ENCODE measurements at places on chromosomes 4 and X.
A peak's percentile ranks its signal among the peaks of the same experiment; 100 is the strongest.

- DNase-seq: no peak
Measured at GRCh38 chr4:43410636-43411035, 518.1 kb downstream of the GRXCR1 start.

DNA sequence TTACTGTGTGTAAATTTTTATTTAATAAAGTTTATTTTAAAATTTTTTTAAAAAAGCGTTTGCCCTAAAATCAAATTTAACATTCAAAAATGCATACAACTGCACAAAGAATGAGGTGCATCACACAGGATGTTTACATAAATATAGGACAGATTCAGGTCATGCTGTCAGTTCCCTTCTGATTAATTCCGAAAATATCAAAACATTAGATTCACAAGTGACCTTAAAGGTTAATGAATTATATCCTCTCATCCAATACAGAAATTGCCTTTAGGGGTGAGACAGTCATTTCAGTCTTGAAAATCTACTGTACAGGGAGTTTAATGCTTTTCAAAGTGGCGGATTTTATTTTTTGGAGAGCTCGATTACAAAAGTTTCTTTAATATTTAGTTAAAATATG lies 208.7 kb upstream of the FTHL17 start:
- DNase-seq: no peak

DNA sequence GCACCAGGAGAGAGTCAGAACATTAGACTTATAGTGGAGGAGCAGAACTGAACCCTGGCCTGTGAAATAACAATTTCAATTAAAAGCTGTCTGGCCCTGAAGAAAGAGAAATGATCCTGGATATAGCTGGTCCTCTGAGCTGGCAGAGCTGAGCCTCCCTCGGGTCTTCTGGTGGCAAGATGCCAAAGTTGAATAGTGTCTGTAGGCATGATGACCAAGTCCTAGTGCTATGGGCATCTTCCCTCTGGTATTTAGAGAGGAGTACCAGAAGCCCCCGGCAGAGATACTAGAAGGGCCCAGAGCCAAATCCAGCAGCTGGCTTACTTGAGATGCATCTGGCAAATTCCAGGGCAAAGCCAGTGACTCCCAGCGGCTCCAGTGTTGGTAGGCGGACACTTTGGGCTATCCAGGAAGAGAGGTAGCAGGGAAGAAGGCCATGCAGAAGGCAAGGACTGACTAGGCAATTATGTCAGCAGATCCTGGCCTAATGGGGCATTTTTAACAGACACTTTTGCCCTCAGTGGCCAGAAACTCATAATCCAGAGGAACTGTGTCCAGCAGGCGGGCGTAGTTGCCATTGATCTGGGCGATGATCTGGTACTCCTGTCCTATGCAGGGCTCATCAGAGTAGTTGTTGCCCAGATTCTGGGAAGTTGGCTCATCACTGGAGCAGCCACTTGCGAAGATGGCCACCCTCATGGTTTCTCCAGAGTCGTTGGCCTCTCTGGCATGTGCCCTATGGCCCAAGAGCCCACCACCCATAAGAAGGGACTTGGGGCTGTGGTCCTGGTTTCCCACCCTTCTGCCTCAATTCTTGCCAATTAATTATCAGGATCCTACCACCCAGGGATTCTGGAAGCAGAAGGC lies 17.9 kb downstream of the VSIG4 start:
- peak; percentile 74 for DNase-seq

DNA sequence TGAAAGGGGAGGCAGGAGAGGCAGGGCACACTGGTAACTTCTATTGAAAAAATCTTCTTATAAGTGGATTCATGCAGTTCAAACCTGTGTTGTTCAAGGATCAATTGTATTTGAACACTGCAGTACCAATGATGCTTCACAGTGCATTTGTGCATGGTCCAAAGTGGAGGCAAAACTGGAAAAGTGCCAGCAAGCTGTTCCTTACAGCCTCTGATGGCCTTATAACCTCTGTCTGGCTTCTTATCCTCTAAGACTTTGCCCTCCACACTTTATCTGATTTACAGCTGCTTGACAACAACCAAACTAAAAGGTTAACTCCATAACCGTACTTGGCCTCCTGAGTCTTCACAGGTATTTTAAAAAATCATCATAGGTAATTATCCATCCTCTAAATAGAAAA lies 40.4 kb downstream of the MAGEB17 start:
- DNase-seq: no peak

DNA sequence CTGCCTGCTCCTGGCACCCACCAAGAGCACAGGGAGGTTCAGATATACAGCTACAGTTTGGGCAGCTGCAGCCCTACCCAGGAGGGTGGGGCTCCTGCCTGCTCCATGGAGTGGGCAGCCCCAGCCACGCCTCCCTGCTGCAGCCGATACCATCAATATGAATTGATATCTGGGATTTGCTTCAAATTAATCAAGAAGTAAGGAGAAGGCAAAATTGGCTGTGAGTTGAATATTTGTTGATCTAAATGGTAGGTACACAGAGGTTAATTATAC lies 31.2 kb upstream of the ZNF280C start:
- DNase-seq: no peak

DNA sequence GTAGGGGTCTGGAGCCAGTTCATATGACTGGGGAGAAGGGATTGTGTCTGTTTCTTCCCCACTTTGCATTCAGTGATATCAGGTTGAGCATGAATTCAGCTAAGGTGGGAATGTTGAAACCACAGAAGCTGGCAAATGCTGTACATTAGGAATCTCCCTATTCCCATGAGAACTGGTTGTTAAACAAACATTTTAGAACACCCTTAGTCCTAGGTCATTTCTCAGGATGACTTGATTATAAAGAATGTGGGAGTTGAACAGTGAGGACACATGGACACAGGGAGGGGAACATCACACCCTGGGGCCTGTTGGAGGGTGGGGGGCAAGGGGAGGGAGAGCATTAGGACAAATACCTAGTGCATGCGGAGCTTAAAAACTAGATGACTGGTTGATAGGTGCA lies 62.6 kb upstream of the LIMCH1 start:
- DNase-seq: no peak

GRCh38 chr4:188854436-188854835 lies 715.2 kb downstream of the TRIML1 start:
- DNase-seq: no peak

DNA sequence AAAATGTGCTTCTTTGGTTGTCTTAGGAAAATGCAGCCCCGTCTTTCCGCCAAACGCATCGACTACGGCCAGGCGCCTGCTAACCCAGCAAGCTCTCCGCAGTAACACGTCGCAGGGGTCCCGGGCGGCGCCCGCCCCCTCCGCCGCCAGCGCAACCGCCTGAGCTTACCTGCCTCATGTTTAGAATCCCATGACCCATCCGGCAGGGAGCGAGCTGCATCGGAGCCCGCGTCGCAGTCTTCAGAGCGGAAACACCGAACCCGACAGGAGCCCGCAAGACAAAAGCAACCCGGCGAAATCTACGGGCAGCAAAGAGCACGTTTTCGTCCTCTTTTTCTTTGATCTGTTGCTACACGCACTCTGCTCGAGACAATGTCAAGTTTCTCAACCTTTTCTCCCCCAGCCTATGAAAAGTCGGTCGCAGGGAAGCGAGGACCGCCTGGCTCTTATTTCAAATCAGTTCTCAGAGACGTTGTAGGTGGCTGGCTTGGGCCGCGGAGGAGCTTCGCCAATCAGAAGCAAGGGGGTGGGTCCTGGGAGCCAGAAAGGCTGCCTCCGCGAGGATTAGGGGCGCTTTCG lies at the start of gene MID1:
Gene MID1, minus strand, starts transcription at position 465 of the 579 bp plus-strand sequence. CDS start 53,038 bp downstream, outside the sequence.
- DNase-seq: no peak

- DNase-seq: no peak
Measured at GRCh38 chr4:108889696-108890483, 127.0 kb upstream of the ETNPPL start.

DNA sequence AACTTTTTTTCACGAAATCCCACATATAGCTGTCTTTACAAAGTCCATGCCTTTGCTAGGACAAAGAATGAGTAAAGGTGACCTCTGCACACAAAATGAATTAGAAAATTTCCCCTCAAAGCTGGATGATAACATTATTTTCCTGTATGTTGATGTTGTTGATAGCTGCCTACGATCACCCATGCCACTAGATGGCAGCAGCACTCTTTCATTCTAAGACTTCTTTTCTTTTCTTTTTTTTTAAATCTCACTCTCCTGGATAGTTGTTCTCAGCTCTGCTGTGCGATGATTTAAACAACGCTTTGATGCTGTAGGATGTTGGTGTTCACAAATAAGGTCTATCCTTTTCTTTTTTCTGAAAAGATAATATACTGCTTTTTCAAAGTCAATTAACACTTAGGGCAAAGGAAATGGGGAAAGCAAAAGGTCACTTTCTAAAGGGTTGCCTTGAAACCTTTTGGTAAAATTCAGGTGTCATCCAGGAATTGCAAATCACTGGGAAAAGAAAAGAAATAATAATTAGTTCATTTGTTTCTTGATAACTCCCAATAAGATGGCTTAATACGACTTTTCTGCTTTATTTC lies 266.8 kb downstream of the C4orf33 start:
- peak; percentile 44 for DNase-seq

DNA sequence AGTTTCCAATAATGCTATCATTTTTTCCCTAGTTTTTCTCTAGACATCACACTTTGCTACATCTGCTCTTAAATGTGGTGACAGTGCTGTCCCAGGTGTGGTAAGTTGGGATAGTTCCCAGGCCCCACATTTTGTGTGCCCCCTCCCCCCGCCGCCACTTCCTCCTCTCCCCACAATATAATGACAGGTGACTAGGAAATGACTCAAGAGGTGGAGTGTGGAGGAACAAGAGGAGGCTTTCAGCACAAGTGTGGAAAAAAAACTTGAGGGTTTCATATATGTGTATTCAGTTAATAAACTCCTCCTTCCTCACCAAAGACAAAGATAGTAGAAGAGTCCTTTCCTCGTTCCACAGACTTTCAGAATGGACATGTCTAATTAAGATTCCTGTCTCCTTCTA lies 18.3 kb upstream of the IL21 start:
- no peak for DNase-seq

DNA sequence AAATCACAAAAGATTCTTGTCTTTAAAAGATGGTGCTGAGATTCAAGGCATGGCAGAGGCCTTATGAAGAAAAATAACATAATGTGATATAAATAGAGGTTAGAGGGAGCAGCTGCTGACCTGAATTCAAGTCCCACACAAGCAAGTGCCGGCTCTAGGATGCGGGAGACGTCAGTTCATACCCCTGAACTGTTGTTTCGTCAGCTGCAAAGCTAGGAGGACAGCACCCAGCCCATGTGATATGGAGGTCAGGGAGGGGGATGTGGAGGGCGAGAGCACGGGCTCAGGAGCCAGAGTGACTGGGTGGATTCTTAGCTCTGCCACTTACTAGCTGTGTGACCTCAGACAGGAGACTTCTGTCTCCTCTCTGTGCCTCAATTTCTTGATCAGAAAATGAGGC lies 77.9 kb downstream of the JAKMIP1 start:
- no peak for DNase-seq

DNA sequence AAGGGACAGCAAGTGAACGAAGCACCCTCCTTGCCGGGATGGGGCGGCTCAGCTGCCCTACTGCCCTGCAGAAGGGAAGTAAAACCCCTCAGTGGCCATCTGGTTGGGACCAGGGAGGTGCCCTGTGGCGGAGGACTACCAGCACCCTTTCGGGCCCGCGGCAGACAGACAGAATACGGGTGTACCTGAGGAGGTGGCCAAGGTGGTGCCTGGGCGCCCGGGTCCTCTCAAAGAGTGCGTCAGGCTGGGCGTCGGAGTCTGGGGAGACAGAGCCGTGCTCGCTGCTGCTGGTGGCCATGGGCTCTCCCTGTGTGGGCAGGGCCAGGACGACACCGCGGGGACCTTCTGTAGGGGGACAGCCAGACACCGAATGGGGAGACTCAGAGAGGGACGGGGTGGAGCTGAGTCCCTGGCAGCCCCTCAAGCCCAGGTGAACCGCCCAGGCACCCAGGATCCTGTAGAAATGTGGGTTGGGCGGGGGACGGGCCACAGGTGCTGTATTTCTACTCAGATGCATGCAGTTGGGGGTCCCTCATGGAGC lies 29.7 kb downstream of the PDHA1 start:
- no peak for DNase-seq

GRCh38 chr4:78602334-78602733 lies 50.8 kb downstream of the ANXA3 start:
- no peak for DNase-seq

GRCh38 chr4:86594559-86595425 lies 677 bp downstream of the PTPN13 start:
- DNase-seq: no peak

- peak; percentile 63 for DNase-seq
Measured at GRCh38 chr4:1579901-1580691, 104.0 kb downstream of the FAM53A start.

DNA sequence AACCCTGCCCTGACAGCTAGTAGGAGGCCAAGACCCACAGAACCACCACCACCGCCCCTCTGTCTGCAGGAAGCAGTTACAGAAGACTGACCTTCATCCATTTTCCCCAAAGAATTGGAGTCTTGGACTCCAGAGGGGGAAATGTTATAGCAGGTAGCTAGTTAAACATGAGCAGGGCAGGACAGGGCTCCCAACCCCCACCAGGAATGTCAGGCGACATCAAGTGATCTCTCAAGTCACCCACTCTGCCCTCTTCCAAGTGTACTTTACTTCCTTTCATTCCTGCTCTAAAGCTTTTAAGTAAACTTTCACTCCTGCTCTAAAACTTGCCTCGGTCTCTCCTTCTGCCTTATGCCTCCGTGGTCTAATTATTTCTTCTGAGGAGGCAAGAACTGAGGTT lies 17.1 kb upstream of the AADAT start:
- DNase-seq: no peak

DNA sequence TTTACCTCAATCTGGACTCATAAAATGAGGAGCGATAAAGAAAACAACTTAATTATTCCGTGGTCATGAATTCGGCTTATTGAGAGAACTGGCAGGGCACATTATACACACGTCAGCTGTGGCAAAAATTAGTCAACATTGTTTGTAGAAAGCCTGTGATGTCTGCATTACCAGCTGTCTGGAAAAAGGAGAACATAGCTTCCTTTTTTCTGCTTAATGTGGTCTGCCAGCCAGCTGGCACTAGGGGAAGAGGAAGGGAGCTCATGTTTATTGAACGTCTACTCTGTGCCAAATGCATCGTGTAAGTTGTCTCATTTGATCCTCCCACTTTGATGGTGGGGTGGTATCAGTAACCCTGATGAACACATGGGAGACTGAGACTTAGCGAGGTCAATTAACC lies 367.6 kb downstream of the ARHGAP24 start:
- peak; percentile 84 for DNase-seq

GRCh38 chr4:119135721-119136121 lies at the start of gene MYOZ2:
MYOZ2 (plus strand) TSS chr4:119135832; CDS start chr4:119136526, 694 bp downstream.
- no peak for DNase-seq

GRCh38 chr4:155413451-155413850 lies 36.7 kb upstream of the MAP9 start:
- no peak for DNase-seq

- DNase-seq: peak; percentile 14
Measured at GRCh38 chrX:37594755-37595382, 23.4 kb downstream of the LANCL3 start.

Data from HL-60 (cell line).